Activated T-helper 1 cell treated with anti-CD3 and anti-CD28 coated beads, Interleukin-2, amount 50 U/mL, for 16 hours (primary cell): ENCODE measurements at places on chromosomes 5 and 9.

- no peak for DNase-seq
Measured at GRCh38 chr5:91103353-91104061, 279.6 kb downstream of the ARRDC3 start.

DNA sequence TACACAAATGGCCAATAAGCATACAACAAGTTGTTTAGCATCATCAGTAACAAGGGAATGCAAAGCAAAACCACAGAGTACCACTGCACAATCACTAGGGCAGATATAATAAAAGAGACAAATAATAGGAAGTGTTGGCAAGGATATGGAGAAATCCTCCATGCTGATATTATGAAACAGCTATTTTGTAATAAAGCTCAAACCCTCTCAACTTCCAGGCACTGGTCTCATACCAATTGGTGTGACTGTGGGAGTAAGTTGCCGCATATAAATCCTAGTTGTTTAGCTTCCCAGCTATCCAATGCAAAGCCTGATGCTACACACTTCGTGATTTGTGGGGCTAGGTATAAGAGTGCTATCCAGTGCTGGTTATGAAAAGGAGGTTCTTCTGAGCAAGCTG lies 88.6 kb downstream of the SMIM23 start:
- DNase-seq = no peak

- peak; percentile 35 for DNase-seq
Measured at GRCh38 chr9:34986540-34987047, 3.0 kb upstream of the DNAJB5 start.

DNA sequence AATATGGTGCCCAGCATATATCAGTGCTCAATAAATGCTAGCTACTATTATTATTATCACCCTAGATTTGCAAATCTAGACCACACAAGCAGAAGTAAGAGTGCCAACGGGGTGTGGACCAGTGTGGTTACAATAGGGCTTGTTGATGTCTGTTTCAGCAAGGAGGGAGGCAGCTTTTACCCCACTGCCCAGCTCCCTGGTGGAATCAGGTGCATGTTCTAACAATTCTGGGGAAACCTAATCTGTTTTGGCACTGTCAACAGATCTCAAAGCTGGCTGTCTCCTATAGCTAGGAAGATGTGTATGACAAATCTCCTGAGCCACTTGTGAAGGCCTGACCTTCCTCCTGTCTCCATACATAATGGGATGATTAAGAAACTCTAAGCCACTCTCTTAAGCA lies 5.7 kb downstream of the TGFBI start:
- no peak for DNase-seq

GRCh38 chr5:139882316-139882715 lies 86.7 kb downstream of the PSD2 start:
- DNase-seq = no peak

DNA sequence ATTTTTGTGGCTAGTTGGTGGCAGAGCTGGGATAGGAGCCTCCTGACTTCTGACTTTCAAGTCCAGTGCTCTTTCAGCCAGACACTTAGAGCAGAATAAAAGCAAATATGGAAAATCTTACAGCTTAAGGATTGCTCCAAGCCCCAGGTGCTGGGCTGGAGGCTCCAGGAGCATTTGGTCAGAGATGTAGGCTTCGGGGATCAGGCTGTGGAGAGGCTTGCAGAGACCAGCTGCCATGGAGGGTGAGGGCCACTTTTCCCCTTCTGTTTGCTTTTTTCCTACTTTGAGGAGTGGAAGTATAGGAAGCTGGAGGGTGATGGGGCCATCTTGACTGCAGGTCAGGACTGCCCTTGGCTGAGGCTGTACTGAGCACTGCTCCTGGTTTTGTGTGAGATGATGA lies 58.9 kb downstream of the RGS3 start:
- DNase-seq = no peak

DNA sequence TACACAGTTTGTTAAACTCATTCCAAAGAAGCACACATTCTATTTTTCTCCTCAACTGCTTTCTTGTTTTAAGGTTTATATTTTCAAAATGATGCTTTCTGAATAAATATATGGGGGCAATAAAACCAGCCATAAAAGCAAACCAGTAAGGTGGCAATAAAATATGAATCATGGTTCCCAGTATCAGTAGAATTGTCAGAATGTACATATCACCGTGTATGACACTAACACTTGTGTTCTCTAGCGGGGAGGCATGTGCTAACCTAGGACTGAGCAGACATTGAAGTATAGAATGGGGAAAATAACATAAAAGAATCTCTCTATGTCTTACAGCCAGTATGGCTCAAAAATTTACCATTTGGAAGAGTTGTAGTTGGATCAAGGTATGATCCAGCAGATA lies 329.9 kb upstream of the ISL1 start:
- DNase-seq = no peak

DNA sequence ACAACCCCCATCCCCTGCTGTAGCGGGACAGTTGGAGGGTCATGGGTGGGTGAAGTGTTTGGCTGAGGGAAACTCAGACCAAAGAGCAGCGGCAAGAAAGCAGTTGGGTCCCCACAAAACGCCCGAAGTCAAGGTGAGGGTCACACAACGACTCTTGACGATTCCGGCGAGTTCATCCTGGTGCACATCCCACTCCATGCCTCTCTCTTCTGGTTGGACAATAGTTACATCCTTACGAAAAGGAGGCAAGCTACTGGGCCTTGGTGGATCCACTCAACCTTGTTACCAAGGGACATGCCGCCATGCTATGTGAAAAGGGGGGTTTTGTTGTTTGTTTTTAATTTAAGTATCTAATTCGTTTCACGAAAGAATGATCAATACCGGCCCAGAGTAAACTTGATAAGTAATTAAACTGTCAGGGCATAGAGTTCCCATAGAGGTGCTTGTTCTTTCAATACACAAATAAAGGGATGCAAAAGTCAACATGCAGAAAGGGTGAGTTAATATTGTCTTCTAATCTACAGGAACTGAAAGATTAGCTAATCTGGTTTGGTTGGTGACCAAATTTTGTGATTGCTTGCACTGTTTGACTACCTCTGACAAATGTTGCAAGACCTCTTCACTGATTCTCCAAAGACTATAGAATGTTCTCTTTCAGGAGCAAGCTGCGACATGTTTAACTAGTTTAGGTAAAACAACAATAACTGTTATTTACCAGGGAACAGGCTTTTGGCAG lies 732 bp upstream of the SMIM15 start:
- no peak for DNase-seq

DNA sequence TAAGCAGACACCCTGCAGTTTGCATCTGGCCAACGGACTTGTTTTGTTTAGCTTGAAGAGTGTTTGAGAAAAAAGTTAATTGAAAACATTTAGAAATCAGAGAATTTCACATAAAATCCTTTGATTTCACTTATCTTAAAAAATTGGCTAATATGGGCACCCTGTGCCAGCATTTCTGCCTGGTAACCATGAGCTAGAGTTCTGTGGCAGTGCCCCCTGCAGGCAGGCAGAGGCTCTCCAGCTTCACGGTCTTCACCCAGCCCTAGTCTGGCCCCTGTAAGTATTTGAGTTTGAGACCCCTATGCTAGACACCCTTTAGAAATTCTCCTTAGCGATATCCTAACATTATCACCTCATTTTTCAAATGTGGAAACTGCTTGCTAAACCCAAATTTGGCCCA lies 18.8 kb upstream of the FANCC start:
- no peak for DNase-seq

DNA sequence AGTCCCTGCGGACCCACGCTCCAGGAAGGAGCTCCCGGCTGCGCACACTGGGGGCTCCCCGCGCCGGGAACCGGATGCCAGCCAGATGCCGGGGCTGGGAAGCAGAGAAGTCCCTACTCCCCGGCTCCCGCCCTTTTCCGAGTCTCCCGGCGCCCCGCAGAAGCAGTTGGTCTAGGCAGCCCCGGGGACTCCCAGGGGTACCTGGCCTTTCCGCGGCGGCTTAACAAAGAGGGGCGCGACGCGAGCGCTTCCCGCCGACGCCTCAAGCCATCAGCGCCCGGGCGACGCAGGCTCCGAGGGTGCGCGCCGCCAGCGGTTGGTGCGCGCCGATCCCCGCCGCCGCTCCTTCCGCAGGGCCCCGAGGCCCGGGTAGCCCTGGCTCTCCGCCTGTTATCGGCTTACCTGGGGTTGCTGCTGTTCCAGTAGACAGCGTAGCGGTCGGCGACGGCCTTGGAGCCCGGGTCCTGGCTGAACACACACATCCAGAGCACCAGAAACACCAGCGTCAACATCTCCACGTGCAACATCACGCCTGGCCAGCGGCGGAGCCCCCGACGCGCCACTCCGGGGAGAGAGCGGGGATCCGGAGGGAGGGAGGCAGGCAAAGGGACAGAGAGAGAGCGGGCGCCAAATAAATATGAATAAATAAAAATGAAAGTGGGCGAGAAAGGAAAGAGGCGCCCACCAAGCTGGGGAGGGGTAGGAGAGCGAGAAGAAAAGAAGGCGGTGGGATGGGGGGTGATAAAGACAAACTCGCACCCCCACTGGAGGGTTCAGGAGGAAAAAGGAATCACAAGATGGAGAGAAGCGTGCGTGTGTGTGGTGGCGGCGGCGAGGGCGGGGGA lies 428 bp downstream of the EFNA5 start:
- no peak for DNase-seq

DNA sequence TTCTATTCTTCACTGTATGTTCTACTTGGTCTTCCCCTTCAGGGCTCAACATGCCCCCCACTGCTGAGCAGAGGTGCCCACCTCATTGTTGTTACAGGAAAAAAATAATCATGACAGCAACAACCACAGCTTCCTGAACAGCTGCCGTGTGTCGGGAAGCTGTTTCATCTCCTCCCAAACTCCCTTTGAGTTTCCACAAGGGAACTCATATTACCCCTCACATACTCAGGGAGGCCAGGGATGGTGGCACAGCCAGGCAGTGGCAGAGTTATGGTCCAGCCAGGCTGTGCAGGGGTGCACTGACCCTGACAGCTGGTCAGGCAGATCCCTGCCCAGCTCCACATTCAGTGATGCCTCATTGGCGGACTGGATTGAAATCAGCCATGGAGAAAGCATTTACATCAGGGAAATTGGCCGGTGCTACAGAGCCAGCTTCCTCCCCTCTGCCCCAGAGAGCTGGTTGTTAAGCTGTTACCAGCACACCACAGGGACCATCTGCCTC lies 37.3 kb downstream of the SARDH start:
- no peak for DNase-seq

GRCh38 chr5:97009212-97009898 lies 73.5 kb downstream of the LNPEP start:
- no peak for DNase-seq

- no peak for DNase-seq
Measured at GRCh38 chr5:133995341-133995740, 9.4 kb downstream of the VDAC1 start.

DNA sequence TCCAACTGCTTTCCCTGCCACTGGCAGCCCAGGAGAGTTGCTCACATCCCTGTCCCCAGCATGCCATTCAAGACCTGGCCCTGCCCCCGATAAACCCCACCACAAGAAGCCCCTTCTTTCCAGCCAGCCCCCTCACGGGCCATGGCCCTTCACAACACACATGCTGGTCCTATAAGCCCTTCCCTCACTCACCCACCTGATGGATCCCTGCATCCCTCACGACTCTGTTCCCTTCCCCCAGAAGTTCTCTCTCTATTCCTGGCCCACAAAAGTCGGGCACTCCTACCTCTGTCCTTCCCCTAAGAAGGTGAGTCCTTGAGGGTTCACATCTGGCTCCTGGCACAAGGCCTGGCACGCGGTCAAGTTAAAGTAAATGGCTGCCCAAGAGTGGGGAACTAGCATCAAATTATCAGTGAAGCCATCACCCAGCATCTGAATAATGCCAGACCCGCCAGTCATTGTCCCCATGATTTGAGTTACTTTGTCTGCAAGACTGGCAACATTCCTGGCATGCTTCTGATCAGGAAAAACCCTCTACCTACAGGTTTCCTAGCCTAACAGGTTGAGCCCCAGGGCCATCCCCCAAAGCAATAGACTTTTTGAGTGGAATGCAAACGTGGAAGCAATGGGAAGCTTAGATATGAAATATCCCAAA lies 65.9 kb downstream of the CRB2 start:
- no peak for DNase-seq

DNA sequence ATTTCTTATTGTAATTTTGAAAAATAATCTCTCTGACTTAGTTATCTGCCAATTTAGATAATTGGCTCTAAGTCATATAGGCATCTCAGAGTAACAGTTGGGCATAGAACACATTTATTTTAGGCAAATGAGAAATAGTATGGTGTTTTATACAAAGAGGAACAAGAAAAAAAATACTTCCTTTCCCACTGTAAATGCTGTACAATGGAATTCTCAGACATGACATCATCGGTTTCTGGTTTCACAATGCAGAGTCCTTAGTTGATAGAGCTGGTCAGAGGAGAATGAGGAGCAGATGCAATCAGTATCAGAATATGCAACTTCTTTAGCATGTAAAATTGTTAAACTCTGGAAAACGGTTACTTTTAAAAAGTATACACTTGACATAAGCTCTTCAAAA lies 49.4 kb downstream of the PLK2 start:
- no peak for DNase-seq

DNA sequence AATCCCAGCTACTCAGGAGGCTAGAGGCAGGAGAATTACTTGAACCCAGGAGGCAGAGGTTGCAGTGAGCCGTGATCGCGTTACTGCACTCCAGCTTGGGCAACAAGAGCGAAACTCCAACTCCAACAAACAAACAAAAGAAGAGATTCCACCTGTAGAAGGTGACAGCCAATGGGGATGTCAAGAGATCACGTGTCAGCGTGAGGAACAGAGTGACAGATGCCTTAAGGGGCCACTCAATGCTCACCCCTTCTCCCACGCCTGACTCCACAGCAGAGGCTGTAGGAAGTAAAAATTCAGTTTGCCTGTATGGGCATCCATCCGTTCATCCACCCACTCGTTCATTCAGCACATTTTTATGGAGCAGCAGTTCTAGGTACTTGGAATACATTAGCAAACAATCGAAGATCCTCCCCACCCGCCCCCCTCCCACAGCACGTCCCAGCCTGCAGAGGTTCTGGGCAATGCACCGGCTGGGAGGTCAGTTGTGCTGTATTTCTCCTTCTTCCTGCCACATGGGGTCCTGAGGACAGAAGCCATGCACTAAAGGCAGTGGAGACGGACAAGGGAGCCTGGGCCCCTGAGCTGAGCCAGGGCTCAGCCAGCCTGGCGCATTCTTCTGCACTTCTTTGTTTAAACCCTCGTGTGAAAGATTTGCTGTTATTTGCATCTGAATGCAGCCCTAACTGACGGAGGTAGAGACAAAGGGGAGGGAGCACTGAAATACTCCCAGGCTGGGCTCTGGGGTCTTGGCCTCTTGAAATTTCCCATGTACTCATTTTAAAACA lies 11.3 kb upstream of the RNF130 start:
- no peak for DNase-seq

GRCh38 chr5:169563369-169563768 lies 20.2 kb upstream of the SPDL1 start:
- DNase-seq = no peak

DNA sequence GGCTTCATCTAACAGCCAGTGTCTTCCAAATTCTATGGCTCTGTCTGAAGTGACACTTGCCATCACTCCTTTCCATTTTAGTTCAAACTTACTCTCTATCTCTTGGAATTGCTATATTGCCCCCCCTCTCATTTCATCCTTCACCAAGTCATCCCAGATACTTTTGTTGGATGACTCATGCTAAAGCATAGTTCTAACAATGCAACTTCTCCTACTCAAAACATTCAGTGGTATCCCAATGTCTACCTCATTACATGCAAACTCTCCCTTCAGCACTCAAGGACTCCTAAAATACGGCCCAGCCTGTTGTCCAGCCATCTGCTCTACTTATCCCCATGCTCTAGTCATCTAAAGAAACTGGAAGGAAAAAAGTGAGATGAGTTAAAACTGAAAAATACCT lies 171.6 kb downstream of the RASEF start:
- DNase-seq = no peak
